ENCODE measurements at places on chromosomes 2 and 18.

DNA sequence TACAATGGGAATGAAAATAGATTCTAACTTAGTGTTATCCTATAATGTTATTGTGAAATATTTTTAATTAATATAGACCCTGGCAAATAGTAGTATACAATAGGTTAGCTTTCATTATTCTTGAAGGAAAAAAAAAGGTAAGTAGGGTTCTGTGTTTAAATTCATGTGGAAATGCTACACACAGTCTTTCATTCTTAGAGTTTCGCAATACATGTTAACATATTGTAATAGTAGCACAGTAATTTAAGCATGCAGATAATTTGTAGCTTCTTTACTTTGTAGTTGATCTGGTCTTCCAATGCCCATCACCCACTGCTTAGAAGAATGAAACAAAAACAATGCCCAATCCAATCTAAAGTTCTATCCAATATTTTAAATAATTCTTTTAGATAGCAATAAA is 54.8 kb upstream of the MSTN start:
- DNase-seq, result no peak

GRCh38 chr2:20097889-20098714 is 46.7 kb upstream of the LAPTM4A start:
- DNase-seq, result peak; percentile 68

- no peak for DNase-seq
These were observed 204.4 kb downstream of the SPP2 start for GRCh38 chr2:234254783-234255521.

GRCh38 chr2:226299771-226300170 is 499.8 kb downstream of the IRS1 start:
- no peak for DNase-seq

DNA sequence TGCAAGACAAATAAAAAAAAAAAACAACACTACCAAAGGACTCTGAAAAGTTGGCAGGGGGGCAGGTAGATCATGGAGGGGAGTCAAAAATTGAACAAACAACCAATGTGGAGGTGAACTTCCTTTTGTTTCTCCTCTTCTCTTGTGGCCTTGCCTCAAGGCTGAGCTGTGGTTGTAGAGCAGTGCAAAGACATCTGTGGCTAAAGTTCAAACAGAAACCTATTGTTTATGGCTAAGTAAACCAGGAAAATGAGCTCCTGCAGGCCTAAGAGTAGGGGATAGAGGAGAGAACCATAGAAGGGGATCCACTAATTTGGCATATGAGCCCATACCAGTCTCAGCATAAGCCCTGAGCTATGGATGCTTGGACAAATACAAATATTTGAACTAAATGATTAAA is 40.2 kb upstream of the EGR4 start:
- DNase-seq, result peak; percentile 76

- DNase-seq, result peak; percentile 96
These were observed 274.0 kb upstream of the FIGN start for GRCh38 chr2:164009756-164010337.

DNA sequence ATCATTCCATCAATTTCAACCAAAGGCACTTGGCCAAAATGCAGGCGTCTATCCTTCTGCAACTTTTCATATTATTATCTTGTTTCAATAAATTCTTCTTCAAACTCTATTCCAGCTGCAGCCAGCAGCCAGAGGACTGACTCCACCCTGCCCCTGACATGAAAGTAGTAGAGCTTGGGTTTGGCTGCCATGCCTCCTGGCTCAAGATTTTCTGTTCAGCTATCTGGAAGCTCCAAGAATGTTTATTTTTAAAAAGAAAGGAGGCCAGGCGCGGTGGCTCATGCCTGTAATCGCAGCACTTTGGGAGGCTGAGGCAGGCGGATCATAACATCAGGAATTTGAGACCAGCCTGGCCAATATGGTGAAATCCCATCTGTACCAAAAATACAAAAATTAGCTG is 4.9 kb downstream of the DNAH7 start:
- DNase-seq, result no peak

DNA sequence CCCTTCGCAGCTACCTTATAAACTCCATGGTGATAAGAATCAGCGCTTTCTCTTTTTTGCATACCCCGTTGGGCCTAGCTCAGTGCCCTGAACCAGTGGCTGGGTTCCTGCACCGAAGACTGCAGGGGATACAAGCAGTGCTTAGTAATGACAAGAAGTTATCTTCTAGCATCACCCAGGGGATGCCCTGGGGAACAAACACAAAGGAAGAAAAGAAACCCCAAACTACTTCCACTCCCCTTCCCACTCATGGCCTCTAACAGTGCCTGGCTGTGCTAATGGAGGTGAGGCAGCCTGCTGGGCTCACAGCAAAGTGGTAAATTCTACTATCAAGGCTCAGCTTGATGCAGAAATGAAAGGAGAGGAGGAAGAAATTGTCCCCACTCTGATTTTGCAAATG is 314.7 kb downstream of the TXNL1 start:
- DNase-seq, result no peak

GRCh38 chr2:199455545-199456382 is 2.0 kb downstream of the SATB2 start:
- DNase-seq, result no peak

GRCh38 chr18:13239171-13239956 is 20.8 kb downstream of the LDLRAD4 start:
- DNase-seq, result no peak

GRCh38 chr2:68709421-68709911 is 25.1 kb upstream of the ARHGAP25 start:
- peak; percentile 18 for DNase-seq

DNA sequence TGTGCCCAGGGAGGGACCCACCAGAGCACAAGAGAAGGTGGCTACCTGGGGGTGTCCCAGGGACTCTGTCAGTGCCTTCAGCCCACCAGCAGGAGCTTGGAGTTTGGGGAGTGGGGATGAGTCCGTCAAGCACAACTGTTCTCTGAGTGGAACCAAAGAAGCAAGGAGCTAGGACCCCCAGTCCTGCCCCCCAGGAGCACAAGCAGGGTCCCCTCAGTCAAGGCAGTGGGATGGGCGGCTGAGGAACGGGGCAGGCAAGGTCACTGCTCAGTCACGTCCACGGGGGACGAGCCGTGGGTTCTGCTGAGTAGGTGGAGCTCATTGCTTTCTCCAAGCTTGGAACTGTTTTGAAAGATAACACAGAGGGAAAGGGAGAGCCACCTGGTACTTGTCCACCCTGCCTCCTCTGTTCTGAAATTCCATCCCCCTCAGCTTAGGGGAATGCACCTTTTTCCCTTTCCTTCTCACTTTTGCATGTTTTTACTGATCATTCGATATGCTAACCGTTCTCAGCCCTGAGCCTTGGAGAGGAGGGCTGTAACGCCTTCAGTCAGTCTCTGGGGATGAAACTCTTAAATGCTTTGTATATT is 14.0 kb downstream of the ITM2C start:
- no peak for DNase-seq

DNA sequence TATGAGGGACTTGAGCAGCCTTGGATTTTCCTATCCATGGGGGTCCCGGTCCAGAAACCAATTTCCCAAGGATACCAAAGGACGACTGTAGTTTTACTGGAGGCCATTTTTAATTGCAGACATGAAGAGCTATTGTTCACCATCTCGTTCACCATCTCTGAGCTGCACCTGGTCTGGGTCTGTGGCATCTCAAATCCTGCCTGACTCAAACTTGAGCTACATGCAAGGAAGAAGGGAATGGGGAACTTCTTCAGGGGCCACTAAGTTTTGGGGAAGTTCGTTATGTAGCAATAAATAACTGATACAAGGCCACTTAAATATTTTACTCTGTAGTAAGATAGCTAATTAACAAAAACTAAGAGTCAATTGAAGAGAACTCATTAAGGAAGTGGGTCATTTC is 2.1 kb upstream of the SMCHD1 start:
- no peak for DNase-seq

DNA sequence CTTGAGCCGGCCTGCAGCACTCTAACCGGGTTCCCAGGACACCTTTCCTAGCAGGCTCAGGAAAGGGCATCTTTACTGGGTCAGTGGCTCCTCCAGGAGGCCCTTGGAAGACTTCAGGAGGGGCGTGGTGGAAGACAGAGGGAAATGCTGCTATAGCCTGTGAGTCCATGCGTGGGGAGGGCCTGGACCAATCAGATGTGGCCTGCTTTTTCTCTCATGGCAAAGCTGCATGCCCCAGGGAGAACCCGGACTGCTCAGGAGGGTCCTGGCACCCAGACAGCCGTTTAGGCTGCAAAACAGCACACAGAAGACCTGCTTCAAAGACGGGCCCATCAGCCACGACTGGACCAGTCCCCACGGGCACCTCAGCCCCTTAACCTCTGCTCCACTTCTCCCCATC is 84.4 kb downstream of the EIPR1 start:
- DNase-seq, result no peak

GRCh38 chr2:241088376-241088775 is 13.7 kb downstream of the MTERF4 start:
- no peak for DNase-seq

DNA sequence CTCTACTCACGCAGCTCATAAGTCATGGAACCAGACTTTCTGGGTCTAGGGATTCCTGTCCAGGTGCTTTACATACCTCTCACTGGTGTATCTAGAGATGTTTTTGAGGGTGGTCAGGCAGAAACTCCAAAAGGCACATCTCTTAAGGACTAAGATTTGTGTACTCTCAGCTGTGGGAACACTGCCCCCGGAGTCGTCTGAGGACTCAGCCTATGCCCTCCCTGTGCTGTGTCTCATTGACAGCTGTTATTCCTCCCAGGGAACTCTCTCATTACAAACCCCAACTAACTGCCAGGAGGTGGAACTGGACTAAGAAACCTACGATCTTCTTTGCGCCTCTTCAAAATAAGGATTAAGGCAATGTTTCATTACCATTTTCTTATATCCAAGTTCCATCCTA is 293.9 kb upstream of the DLGAP1 start:
- no peak for DNase-seq

- DNase-seq, result peak; percentile 11
These were observed 189.5 kb downstream of the TFCP2L1 start for GRCh38 chr2:121095257-121096080.

DNA sequence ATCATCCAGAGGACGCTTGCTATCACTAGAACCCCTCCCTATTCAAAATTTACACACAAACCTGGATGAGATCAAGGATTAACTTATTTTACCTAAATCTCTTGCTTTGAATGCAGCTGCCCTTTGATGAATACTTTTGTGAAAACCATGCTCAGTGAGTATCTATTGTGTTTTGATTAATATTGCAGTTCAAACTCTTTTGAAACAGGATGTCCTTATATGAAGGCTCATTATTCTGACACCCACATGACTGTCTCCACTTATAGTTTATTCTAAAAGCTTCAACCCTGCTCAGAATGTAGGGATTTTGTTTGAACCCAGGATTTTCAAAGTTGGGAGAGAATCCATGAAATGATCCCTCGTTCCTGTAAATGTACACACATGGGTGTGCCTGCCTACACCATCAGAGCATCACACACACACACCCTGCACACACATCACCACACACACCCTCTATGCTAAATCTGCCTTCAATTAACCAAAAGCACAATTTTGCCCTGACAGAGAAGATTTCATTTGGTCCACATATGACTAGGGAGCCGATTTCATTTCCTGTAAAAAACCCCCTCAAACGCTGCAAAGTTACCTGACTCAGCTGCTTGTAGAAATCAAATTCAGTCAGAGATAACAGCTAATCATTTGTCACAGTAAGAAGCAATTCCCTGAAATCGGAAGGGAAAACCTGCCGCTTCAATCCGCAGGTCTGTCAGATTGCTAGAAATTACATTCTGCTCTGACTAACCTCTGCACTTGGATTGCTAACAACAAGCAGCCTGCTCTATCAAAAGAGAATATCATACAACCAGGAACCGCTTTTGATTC is 65.2 kb downstream of the ZEB2 start:
- no peak for DNase-seq

GRCh38 chr2:86764661-86765309 is 25.9 kb downstream of the CD8A start:
- no peak for DNase-seq

- DNase-seq, result no peak
These were observed 113.3 kb upstream of the FOSL2 start for GRCh38 chr2:28279371-28279770.

DNA sequence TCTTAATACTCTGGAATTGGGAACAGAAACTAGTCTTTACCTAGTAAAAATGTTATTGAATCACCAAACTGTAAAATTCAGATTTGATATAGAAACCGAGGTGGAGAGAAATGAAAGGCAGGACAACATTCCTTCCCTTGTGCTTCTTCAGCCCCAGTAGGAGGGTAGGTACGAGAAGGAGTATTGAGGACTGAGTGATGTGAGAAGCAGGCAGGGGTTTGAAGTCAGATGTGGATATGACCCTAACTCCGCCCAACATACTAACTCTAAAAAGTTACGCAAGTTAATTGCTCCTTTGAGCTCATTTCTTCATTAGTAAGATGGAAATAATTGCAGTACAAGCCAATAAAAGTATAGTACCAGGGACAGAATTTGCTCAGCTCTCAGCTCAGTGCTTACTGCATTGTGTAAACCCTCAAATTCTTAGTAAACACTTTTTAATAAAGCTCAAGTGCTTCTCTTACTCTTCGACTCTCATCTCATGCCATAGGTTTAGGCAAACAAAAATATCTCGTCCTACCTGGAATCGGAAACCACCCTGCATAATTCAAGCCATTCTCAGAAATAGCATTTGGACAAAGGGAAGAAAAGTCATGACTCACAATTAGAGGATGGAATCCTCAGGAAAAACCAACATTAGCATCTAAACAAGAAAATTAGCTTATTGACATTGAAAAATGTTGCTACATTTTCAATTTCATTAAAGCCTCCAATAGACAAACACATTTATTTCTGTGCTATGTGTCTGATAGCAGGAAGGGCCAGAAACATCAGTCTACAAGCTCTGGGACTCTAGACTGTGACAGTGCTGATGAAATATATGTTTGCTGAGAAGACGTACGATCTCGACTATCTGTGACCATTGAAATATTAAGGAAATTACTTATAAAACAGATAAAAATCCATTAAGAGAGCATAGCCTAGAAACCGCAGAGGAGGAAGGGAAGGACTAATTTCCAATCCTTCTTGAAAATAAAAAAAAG is 161.3 kb downstream of the HNMT start:
- DNase-seq, result no peak

DNA sequence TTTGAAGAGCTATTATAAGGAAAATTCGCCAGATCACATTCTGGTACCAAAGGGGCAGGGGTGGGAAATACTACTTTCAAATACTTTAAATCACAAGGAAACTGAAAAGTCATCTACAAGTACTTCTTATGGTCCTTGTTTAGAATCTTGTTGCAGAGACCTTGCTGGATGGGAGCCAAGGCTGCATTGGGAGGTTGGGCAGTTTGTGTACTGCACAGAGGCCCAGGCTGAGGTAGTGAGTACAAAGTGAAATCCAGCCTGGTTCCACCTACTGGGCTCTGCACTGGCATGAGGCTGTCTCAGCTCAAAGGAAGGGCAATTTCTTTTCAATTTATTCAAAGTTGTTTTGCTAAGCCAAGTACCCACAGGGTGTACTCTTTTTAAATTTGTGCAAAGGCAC is 140.3 kb upstream of the DLX2 start:
- DNase-seq, result no peak

- DNase-seq, result no peak
These were observed 5.4 kb upstream of the RNF181 start for GRCh38 chr2:85589982-85590791.

GRCh38 chr2:207825045-207825954 is 55.6 kb upstream of the FZD5 start:
- DNase-seq, result no peak

- no peak for DNase-seq
These were observed 34.0 kb downstream of the RMC1 start for GRCh38 chr18:23537274-23537673.

Data from NCI-H1930 (cell line).